ENCODE measurements at places on chromosomes 7 and 10. TPM values are rescaled to one million over a fixed set of nuclear protein-coding genes. Genes with fewer than 3 reads are reported as not detected.
A peak's percentile ranks its signal among the peaks of the same experiment; 100 is the strongest.

- peaks cover 23% of the 10 kb centered on the region for H3K4me1 ChIP-seq
- DNase-seq, result no peak
- no peaks in the 10 kb centered on the region for H3K27me3 ChIP-seq
- peaks cover 25% of the 10 kb centered on the region for H3K36me3 ChIP-seq
- peak overlapping the region; percentile 85 for H3K27ac ChIP-seq
- peak overlapping the region; percentile 96 for H3K4me3 ChIP-seq
These were observed 635 bp downstream of the ZNF12 start for GRCh38 chr7:6705959-6706665.

The PYROXD2 gene
- 6.3 TPM for total RNA-seq

The ZNF316 gene
- 54.4 TPM for total RNA-seq

DNA sequence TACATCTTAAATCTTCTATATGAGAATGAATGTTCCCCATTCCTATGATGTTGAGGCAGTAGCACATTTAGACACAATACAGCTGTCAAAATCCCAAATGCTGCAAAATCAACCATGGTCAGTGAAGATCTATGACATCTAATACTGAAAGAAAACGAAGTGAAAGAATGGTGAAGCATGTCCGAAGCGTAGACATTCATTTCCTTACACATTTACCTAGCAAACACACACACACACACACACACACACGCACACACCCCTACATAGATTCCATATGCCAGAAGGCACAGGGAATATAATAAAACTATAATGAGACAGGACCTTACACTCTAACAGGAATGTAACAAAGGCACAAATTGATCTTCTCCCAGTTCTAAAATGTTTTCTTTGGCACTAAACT lies 32.5 kb downstream of the CCDC6 start:
- no peak for DNase-seq
- H3K36me3 ChIP-seq, result no peaks in the 10 kb centered on the region
- H3K27ac ChIP-seq, result peak overlapping the region; percentile 87
- H3K27me3 ChIP-seq, result no peaks in the 10 kb centered on the region
- H3K4me1 ChIP-seq, result peaks cover 67% of the 10 kb centered on the region
